RCC 7860 (cell line): ENCODE measurements at places on chromosomes 3 and 15.

DNA sequence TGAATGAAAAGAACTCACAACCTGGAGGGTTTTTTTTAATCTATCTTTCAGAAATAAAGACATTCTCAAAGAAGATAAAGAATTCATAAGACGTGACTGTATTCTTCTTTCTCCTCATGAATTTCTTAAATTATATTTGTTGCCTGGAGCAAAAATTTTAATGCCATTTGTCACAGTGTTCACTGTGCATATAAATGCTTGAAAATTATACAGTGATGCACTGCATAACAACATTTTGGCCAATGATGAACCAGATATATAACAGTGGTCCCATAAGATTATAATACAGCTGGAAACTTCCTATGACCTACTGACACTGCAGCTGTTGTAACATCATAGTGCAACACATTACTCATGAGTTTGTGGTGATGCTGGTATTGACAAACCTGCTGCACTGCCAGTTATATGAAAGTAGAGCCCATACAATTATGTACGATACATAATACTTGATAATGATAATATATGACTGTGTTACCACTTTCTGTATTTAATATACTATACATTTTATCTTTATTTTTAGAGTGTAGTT, 67.3 kb downstream of the P2RY1 start:
- DNase-seq: no peak

GRCh38 chr3:195102609-195103467, 168.1 kb downstream of the XXYLT1 start:
- DNase-seq: peak; percentile 92

DNA sequence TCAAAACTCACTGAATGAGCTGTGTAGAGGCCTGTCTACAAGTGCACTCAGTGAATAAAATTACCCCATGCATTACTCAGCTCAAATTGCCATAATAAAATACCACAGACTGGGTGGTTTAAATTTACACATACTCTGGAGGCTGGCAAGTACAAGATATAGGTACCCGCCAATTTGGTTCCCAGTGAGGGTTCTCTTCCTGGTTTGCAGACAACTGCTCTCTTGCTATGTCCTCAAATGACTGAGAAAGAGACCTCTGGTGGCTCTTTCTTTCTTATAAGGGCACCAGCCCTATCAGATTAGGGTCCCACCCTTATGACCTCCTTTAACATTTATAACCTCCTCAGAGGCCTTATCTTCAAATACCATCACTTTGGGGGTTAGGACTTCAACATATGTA, 237.0 kb downstream of the CPNE4 start:
- no peak for DNase-seq

- DNase-seq: no peak
Observed at GRCh38 chr3:70360979-70361760, 48.7 kb upstream of the MDFIC2 start.

DNA sequence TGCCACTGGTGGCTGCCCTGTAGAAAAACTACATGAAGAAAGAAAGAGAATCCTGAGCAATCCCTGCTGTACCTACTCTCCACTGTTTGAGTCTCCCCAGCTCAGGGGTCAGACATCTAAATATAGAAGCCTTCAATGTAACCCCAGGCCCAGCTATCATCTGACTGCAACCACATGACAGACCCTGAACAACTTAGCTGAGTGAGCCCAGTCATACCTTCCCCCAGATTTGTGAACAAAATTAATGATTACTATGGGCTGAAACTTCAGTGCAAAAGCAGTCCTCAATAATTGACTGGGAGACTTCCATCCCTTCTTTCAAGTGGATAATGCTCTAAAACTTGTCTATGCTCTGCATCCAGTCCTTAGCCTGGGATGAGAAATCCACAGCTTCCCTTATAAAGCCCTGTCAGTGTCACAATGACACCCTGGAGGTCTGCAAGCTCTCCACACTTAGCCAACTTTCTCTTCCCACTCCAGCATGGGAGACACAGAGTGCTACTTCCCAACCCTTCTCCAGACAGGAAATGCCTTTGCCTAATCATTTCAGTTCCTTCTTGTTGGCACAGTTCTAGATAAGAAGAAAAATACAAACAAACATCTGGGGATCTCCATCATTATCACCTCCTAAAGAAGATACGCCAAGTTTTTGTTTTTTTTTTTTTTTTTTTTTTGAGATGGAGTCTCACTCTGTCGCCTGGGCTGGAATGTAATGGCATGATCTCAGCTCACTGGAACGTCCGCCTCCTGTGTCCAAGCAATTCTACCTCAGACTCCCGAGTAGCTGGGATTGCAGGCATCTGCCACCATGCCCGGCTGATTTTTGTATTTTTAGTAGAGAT, 198.5 kb upstream of the GADL1 start:
- peak; percentile 18 for DNase-seq

DNA sequence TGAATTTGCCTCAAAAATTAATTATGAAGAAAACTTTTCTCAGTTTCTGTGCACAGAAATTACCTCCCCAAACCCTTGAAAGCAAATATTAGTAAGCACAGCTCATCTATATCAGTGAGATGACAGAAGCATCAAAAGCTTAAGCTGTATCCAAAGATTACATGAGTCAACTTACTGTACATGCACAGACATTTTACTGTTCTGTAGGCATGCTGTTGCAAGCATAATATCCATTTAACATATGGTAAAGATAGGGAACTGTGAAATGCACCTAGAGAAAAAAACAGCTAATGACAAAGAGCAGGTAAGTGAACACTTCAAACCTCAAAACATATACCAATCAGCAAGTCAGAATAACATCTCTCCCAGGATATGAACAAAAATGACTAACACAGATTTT, 20.9 kb downstream of the SHOX2 start:
- DNase-seq: no peak

DNA sequence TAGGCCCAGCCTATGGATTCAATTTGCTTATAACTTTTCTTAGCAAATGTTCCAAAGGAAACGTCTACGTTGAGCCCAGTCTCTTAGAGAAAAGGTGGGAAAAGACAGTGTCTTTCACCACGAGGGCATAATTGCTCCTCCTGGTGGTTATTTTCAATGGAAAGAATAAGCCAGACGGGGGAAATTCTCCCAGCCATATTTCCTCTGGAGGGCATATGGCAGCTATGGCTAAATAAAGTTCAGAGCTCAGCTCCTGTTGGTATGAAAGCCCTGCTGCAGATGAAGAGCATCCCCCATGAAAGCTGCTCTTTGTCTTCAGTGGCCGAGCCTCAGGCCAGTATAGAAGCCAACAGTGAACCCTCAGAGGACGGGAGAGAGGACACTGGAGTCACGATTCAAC, 297.9 kb downstream of the RYR3 start:
- no peak for DNase-seq

GRCh38 chr3:194852831-194853508, 167.3 kb downstream of the FAM43A start:
- DNase-seq: no peak

DNA sequence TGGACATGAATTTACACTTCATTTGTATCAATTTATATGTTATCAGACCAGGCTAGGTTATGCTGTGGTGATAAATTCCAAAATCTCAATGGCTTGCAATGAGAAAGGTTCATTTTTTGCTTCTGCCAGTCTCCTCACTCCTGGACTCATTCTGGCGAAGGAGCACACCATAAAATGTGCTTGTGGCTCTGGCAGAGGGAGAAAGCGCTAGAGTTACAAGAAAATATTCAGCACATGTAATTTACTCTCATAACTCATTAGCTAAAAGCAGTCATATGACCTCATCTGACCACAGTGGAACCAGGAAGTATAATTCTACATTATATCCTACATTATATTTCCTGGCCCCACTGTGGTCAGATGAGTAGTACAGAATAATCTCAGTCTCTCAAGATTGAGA, 193.8 kb downstream of the BCHE start:
- peak; percentile 91 for DNase-seq

DNA sequence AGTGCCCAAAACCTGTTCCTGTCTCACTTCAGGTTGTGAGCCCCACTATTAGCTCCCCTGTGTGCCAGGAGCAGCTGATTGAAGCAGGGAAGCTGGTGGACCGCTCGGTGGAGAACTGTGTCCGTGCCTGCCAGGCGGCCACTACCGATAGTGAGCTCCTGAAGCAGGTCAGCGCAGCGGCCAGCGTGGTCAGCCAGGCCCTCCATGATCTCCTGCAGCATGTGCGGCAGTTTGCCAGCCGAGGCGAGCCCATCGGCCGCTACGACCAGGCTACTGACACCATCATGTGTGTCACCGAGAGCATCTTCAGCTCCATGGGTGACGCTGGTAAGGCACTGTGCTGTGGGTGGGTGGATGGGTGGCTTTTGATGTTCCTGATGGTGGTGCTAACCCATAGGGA, 334.1 kb upstream of the TPM1 start:
- no peak for DNase-seq

DNA sequence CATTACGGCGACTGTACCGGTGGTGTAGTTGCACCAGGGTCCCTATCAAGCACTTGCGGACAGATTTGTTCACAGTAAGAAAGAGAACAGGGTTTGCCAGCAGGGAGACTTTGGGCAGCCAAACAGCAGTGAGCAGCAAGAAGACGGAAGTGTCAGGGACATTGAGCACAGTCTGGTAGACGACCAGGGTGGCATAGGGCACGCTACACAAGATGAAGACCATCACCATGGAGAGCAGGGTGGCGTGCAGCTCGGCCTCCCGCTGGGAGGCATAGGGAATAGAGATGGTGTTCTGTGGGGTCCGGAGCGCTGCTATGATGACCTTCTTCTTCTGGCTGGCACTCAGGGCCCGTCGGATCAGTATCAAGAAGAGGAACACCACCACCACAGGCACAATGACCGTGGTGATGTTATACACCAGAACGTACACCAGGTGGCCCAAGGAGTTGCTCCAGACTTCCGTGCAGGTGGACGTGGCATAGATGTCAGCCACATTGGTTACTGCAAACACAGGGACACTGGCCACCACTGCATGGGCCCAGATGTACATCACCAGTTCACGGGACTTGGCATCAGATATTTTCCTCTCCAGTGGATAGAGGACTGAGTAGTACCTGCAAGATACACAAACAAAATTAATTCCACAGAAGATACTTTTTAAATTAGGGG, 19.1 kb upstream of the FSIP1 start:
- DNase-seq: no peak

GRCh38 chr3:169286214-169286613, 377.3 kb downstream of the MECOM start:
- no peak for DNase-seq

DNA sequence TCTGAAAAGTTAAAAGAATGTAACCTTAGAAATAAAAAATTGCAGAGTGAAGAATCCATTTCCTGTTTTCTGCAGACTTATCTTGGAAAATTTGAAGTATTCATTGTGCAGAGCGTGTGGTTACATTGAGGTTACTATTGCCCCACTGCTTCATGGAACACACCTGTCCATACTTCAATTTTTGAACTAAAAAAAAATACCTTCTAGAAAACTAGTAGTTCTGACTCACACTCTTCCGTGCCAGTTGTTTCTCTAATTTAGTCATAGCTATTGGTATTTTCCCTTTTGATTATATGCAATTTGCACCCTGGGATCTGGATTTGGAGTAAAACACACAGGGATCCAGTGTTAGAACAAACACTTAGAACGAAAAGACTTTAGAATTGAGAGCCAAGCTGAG, 111.8 kb upstream of the LYSMD4 start:
- no peak for DNase-seq

DNA sequence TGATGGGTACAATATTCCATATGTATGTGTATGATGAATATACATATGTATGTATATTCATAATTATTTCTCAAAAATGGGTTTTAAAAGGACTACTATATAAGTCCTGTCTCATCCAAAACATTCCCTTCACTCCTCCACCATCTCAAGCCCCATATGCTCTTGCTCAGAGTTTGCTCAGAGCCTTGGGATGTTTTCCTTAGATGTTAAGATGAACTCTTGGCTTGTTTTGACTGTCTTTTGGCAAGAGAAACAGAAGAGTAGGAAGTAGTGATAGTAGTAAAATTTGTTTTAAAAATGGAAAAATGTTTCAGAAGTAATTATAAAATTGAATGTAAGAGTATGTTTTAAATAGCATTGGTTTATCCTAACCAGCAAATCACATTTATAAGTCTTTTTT, 6.2 kb upstream of the EPHA3 start:
- DNase-seq: no peak

GRCh38 chr15:38547255-38547997, 17.2 kb downstream of the RASGRP1 start:
- DNase-seq: peak; percentile 39
